Skin of body (tissue), 3 donors: ENCODE measurements at places on chromosomes 5 and 9.
A peak's percentile ranks its signal among the peaks of the same experiment; 100 is the strongest.

GRCh38 chr9:134834217-134834956, 46.2 kb upstream of the FCN2 start:
- no peak for DNase-seq

- DNase-seq, result no peak
These were observed 9.8 kb downstream of the SECISBP2 start for GRCh38 chr9:89328064-89328463.

DNA sequence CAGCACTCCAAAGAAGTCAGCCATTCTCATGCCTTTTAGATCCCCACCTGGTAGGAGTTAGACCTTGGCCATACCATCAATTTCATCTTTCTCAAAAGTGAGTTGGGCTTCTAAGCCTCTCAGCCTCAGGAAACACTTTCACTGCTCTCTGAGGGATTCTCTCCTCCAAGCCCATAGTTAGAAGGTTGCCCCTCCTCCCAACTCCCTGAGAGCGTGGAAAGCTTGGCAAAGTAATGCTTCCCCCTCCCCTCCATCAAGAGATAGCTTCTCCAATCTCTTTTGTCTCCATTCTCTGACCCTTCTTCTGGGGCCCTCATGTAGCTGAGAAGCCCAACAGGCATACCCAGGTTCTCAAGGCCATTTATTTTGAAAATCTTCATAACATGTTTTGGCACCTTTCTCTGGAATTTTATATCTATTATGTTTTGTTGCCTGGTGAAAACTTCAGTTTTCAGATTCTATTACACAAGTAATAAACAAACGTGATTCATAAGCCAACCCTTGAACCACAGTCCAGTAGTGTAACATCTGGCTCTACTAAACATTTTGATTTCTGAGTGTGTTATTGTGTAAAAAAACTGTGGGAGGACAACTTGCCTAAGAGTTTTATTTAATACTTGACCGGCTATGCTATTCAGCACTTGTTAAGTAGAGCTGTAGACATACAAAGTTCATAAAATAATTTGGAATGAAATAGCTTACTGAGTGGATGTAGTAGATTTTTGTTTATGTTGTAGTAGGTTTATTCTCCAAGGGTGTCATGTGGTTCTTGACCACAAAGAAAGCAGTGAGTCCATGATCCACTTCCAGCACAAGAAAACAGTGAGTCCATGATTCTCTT, 17.1 kb downstream of the LVRN start:
- DNase-seq, result peak; percentile 85

- DNase-seq, result no peak
These were observed 680.7 kb downstream of the PRR16 start for GRCh38 chr5:121144764-121145163.

DNA sequence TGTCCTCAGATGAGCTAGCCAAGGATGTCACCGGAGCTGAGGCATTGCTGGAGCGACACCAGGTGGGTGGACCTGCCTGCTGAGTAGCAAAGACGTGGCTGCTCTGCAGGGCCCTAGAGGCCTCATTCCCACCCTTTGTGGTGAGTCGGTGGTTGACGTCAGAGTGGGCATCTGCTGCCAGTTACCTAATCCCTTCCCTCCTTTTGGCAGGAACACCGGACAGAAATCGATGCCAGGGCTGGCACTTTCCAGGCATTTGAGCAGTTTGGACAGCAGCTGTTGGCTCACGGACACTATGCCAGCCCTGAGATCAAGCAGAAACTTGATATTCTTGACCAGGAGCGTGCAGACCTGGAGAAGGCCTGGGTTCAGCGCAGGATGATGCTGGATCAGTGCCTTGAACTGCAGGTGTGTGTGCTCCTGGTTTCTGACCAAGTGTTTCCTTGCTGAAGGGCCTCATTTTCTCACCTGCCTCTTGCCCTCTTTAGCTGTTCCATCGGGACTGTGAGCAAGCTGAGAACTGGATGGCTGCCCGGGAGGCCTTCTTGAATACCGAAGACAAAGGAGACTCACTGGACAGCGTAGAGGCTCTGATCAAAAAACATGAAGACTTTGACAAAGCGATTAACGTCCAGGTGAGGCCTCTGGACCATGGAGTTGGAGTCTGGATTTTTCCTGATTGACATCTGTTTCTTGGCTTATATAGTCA, 48.9 kb downstream of the DYNC2I2 start:
- no peak for DNase-seq

DNA sequence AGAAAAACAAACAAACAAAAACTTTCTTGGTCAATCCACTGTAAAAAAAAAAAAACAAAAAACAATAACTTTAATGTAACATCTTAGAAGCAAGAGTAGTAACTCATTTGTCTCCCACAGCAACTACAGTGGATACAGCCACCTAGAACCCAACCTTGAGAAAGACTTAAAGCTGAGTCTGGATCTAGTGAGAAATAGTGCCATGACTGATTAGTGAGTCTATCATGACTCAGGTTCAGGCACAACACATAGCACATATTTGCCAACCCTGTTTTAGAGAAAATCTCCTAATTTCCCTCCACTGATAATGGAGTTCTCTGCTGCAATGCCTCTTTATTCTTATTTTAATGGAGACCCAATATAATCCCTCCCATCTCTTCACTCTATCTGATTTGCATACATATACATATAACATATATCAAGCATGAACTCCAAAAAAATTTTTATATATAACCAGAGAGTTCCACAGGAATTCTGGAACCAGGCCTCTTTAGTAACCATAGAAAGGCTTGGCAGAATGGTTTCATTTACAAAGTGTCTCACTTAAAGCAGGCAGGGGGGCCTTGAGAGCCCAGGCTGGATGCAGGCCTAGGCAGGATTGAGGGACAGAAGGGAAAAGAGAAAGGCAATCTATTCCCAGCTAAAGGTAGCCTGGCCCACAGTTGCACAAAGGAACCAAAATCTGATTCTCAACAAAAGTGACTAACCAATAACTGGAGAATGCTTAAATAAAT, 11.9 kb upstream of the NR4A3 start:
- DNase-seq, result no peak

DNA sequence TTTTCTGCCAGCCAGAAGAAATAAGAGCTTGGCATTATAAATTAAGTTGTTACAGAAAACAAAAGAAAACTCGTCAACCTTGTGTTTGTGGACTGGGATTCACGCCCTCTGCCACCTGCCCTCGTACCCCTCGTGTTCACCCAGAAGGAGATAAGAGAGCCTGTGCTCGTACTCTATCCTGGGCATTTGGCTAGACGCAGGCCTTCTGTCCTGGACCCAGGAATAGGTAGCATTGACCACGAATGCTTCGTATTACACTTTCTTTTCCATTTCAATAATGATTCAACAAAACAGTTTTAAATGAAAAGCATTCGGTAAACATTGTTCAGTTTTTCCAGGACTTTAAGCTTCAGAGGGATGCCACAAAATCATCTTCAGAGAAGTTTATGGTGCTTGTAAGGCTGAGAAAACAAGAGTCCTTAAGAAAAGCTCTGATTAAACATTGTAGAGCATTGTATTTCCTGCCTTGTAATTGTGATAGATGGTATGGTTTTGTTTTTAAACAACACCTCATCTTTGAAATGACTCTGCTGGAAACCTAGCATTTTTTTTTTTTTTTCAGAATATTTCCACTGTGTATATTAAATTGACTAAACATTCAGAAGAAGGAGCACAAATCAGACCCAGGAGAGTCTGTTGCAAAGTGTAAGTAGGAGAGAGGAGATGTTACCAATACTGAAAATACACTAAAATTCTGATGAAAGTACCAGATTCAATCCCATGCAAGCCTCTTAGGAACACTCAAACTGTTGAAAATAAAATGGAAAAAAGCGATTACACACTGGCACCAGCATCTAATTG, 27.6 kb downstream of the MTX3 start:
- no peak for DNase-seq

GRCh38 chr9:100011062-100011681, 87.6 kb downstream of the ERP44 start:
- DNase-seq, result peak; percentile 3

DNA sequence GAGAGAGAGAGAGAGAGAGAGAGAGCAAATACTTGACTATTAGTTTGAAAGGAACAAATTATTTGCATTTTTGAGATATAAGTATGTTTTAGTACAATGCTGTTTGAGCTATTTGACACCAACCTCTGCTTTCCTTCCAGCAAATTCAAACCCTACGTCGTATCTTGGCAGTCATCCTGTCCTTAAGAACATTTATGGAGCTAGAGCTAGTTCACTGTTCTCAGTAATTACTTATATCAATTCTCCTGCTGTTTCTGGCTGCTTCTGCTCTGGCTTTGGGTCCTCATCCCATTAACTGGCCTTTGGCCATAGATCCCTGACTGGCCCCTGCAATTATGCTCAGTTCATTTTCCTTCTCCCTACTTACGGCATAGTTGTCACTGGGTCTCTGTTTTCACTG, 19.9 kb upstream of the ERAP2 start:
- peak; percentile 51 for DNase-seq

DNA sequence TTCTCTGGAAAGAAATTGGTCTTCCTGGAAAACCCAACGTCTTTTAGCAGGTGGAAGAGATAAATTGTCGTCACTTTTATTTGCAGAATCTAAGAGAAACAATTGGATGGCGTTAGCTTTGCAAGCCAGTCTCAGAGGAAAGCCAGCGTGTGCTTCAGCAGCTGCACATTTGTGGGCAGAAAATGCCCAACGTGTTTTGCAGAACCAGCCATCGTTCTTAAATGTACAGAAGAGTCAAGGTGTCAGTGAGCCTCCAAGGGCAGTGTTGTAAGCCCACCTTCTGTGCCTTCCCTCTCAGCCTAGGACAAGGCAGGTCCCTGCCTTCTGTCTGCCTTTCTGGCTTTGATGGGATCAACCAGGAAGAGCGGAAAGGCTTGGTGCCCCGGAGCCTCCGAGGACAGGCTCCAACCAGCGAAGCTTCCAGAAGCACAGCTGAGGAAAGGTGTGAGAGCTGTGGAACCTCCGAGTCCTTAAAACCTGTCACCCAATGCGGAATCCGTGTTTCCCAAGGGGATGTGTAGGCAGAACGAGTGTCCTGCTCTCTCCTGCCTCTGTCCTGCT, 116.0 kb upstream of the IRX2 start:
- no peak for DNase-seq

GRCh38 chr9:125495172-125496119, 211.6 kb downstream of the MAPKAP1 start:
- DNase-seq, result no peak

GRCh38 chr9:109455391-109455790, 42.7 kb downstream of the PTPN3 start:
- no peak for DNase-seq

GRCh38 chr5:75037106-75037505, 15.3 kb downstream of the GCNT4 start:
- DNase-seq, result no peak

DNA sequence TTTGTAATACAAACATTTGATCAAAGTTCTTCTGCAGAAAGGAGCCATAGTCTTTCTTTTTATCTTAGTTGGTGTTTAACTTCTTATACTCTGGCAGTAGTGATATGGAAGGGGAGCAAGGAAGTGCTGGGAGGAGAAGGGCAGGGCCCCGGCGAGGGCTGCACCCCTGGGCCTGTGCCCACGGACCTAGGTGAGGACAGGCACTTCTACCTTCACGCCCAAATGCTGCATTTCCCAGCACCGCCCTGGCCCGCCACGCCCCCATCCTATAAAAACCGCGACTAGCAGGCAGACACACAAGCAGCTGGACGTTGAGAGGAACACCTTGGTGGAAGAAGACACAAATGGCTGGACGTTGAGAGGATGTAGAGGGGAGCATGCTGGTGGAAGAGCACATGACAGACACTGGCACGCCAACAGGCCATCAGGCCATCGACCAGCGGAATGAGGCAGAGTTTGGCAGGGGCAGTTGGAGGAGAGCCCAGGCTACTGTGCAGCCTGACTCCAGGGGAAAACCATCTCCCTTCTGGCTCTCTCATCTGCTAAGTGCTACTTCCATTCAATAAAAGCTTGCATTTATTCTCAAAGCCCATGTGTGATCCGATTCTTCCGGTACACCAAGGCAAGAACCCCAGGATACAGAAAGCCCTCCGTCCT, 81.5 kb upstream of the C9orf72 start:
- no peak for DNase-seq

- DNase-seq, result no peak
These were observed 178.9 kb downstream of the SH3GL2 start for GRCh38 chr9:17757816-17758215.

- DNase-seq, result no peak
These were observed 6.5 kb downstream of the NTMT1 start for GRCh38 chr9:129632460-129632859.

- no peak for DNase-seq
These were observed 94.2 kb upstream of the IFNK start for GRCh38 chr9:27429917-27430316.

DNA sequence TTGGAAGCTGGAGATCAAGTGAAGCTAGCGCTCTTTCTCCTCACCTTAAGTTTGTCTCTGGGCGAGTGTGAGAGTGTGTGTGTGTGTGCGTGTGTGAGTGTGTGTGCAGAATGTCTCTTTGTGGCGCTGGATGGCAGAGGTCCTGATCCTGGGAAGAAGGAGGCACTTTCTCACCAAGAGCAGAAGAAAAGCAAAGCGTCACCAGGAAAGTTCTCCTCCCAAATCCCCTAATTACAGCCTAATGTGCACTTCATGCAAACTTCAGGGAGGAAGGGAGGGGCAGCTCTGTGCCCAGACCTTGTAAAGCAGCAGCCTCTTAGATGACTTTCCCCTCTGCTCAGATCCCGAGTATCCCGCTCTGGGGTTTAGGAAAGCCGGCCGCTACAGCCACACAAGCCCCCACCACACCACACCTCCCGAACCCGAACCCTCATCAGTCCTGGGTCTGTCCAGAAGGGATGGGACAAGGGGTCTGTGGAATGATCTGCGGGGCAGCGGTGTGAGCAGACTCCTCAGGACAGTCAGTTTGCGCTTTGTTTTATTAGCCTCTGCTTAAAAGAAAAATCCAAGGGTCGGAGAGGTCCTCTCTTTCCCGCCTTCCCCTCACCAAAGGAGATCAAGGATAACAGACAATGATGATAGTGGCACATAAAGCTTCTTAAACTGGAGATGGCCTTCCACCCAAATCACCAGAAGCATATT, at the start of gene HAPLN1:
TSS of gene HAPLN1 (minus strand) at position 20 of the 702 bp plus-strand sequence. CDS start 47,332 bp downstream, outside the sequence.
- no peak for DNase-seq

GRCh38 chr5:10214041-10214440, 35.6 kb downstream of the ATPSCKMT start:
- no peak for DNase-seq

GRCh38 chr9:105341434-105342146, 97.1 kb downstream of the SLC44A1 start:
- no peak for DNase-seq

DNA sequence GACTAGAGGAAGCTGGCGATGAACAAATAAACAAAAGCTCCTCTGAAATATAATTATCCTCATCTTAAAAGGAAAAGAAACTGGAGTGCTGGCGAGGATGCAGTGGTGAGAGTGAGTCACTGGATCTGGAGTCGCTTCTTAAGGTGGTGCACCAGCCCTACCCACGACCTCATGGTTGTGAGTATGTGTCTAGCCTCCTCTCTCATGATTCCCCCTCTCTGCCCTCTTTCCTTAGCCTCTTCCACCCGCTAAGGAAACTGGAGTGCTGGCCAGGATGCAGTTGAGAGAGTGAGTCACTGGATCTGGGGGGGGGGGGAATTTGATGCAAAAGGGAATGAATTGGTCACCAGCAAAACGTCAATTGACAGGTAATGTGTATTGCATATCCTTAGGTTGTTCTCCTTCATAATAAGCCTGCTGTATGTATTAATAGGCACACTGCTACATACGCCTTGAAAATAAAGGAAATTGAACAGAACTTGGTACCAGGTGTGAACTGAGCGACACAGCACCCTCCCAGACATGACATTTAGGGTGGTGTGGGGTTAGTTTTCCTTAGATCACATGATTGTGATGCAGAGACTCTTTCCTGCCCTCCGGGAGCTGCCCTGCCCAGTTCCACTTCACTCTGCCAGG, 36.3 kb upstream of the EBF1 start:
- DNase-seq, result no peak
